Activated CD4-positive, alpha-beta T cell treated with anti-CD3 and anti-CD28 coated beads for 24 hours (primary cell): ENCODE measurements at places on chromosomes 13 and 19.

- no peak for DNase-seq
Observed at GRCh38 chr19:34662919-34663318, 14.0 kb downstream of the SCGB2B2 start.

GRCh38 chr19:30881930-30882329, 467.3 kb downstream of the TSHZ3 start:
- DNase-seq: no peak

DNA sequence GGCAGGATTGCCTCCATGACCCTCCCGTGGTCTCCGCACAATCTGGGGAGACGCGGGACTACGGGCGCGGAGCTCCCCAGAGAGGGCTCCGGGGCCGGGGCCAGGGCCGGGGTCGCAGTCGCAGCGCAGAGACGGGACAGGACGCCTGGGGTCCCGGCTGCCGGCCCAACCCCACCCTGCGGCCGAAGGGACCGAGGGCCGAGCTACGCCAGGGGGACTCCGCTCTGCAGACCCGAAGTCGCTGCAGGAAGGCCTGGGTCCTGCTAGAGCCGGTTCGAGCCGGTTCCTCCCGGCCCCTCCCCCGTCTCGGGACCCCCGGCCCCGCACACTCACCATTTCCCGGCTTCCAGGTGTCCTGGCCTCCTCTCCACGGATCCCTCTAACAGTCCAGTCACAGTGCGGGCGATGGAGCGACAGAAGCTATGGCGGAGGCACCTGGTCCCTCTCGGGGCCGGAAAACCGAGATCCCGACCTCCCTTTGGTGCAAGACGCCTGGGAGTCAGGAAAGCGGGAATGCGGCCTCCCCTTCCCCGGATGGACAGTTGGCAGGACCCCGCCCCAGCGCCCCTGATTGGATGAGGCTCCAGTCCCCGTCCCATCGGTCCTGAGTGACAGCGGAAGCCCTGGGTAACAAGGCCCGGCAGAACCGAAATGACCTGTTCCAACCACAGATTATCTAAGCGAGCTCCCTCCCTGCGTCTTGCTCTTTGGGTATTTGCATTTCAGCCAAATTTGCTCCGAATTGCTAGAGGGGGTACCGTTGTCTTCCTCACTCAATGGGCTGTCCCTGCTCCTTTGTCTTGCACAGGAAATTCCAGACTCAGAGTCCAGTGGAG, at the start of gene ZNF625:
Gene ZNF625 (minus strand): TSS at position 512 of the 836 bp plus-strand sequence. CDS start 176 bp downstream, at position 336.
- DNase-seq: peak; percentile 41

- no peak for DNase-seq
Observed at GRCh38 chr19:17553256-17553655, 2.2 kb upstream of the COLGALT1 start.

DNA sequence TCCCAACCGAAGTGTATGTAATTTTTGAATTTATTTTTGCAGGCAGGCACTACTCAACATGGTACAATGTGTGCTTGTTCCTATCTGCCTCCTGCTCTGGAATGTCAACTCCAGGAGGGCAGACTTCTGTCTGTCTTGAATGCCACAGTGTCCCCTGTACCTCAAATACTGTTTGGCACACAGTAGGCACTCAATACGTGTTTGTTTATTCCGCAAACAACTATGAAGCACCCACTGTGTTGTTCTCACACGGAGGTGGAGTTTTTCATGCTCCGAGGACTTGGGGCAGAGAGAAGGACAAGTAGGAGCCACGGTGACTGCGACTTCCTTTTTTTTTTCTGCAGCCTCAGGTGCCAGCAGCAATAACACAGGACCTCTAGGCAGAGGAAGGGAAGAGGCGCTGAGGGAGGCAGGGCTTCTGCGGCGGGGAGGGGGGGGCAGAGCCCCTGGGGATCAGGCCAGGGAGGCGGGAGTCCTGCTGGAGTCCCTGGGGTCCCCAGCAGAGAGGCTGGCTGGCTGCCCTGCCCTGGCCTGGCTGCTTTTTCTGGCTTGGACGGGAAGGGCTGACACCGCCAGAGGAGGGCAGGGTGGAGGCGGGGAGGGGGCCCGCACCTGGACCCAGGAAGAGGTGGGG, 29.3 kb upstream of the TNFAIP8L1 start:
- DNase-seq: no peak

DNA sequence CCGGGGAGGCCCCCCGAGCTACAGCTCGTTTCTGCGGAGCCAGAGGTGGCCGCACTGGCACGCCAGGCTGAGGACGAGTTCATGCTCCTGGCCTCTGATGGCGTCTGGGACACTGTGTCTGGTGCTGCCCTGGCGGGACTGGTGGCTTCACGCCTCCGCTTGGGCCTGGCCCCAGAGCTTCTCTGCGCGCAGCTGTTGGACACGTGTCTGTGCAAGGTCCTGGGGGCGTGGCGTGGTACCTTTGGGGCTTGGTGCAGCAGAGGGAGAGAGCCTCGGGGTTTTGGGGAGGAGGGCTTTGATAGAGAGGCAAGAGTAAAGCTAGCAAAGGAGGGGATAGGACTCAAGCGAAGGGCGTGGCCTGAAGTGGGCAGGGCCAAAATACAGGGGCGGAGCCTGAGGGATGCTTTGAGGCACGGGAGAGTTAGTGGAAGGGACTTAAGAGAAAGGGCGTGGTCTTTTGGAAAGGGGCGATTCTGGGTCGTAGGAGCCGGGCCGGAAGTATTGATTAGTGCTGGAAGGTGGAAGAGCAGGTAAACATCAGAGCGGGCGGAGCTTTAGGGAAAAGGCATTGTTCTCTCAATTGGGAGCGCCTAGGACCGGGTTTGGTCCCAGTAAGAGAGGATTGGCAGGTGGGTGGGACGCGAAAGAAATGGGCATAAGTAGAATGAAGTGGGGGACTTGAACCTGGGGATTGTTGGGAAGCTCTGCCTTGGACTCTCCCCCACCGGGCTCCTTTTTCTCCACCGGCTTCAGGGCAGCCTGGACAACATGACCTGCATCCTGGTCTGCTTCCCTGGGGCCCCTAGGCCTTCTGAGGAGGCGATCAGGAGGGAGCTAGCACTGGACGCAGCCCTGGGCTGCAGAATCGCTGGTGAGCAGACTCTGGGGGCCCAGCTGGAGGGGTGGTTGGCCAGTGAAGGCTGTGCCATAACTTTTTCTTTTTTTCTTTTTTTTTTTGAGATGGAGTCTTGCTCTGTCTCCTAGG, 1.2 kb downstream of the PPM1N start:
- DNase-seq: no peak

DNA sequence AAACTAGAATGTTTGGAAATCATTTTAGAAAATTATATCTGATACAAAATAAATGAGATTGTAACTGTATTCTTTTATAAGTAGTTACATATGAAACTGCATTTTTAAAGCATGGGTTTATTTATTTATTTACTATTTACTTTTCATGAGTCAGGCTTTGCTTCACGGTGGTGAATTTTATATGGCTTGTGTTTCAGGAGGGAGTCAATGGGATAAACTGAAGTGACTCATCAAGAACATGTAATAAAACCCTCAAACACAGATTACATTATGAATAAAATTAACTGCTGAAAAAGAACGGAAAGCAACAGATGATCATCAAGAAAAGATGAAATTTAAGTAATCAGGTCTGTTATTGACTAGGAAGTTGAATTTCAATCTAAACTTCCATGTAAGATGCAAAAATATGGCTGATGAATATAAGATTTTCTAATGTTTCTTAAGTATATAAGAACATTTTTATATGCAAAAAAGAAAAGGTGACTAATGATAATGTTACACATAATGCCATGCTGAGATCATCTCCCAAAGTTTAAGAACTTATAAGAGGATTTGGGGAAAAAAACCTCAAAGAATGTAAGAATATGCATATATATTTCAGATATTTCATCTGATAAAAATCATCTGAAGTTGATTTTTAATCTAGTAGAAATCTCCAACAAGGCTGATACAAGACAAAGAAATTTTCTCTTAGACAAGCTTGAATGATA, 383.6 kb downstream of the SLITRK1 start:
- DNase-seq: no peak

DNA sequence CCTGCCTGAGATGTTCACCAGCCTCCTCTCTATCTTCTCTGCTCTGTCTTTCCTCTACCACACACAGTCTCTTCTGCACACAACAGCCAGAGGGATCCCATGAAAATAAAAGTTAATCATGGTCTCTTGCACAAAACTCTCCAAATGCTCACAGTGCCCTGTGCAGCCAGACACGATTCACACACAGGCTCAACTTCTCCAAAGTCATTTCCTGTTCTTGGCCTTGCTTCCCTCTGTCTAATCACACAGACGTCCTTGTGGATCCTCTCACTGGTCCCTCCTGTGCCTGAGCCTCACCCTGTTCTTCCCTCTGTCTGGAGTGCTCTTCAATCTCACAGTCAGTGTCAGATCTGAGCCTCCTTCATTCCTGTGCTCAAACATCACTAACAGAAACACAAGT, 7.8 kb downstream of the SIGLEC12 start:
- no peak for DNase-seq

DNA sequence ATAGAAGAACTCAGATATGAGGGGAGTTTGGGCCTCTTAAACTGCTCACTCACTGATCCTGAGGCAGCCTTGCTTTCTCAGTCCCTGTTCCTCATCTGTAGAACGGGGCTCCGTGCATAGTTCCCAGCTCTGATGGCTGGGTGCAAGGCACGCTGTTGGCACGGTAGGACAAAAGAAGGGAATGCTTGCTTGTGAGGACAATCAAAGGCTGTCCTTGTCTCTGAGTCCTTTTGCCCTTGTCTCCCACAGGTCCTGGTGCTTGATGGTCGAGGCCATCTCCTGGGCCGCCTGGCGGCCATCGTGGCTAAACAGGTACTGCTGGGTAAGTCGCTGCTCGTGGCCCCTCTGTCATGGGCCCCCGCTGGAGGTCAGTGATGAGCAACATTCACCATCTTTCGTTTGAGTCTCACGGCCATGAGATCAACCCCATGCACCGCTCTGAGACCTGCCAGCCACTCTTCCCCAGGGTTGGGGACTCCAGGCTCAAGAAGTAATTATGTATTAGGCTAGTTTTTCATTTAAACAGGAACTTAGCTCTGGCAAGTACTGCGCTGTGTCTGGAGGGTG, 2.3 kb downstream of the RPL13A start:
- no peak for DNase-seq
